Anterior cingulate cortex (tissue), 58 donors: ENCODE measurements at places on chromosomes 7 and 10.

DNA sequence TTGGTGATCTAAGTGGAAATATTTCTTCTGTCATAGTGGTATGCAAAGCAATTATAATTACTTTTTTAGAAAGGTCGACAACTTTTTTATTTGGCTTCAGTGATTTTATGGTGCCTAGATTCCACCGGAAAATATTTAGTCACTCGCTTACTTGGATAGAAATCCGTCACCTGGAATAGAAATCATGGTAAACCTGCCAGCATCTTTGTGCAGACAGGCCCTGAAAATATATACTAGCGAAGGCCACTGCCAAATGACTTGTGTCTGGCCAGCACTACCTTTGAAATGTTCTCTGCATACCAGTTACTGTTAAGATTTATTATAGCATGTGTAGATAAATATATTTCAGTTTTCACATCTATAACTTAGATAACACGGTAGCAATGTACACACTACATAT, 226.4 kb downstream of the AGMO start:
- no peak for DNase-seq

- no peak for DNase-seq
Measured at GRCh38 chr10:103967448-103968071, 620 bp downstream of the SLK start.

GRCh38 chr10:86992456-86992855, 24.2 kb downstream of the ADIRF start:
- DNase-seq: no peak

DNA sequence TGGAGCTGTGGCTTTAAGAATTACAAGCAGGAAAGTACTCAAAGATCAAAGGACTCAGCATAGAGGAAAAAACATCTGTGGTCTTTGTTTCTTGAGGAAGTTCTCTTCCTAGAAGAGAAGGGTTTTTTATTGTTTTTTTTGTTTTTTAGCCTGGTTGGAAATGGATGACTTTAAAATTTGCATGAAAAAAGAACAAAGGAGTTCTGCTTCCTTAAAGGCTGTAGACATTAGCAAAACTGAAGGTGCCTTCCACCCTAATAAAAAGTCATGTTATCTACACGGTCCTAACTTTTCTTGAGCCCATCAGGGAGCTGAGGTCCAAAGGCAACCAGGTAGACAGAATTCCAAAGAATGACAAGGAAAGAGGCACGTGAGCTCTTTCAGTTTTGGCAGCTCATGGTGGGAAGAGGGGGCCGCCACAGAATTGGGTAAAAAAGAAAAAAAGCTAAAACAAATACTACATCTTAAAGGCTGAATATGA, 356.6 kb downstream of the SH2D4B start:
- no peak for DNase-seq

- DNase-seq: no peak
Measured at GRCh38 chr10:112229096-112229495, 45.5 kb upstream of the GPAM start.

DNA sequence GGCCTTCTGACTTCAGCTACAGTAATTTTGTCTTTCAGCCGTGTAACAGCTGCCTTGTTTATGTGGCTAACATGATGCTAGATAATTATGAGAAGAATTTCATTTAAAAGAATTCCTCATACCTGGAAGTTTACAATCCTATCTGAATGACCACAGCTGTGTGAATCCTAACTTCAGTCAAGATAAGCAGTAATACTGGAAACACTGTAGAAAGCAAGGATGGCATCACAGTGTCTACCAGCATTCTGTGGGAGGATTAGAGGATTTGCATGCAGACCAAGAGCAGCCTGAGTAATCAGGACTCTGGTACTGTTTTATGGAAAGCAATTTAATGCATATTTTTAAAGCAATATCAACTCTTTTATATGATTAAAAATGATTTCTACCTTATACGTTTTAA, 282.4 kb downstream of the EXOC4 start:
- DNase-seq: peak; percentile 4

GRCh38 chr7:40546616-40547501, 412.1 kb downstream of the SUGCT start:
- DNase-seq: no peak

DNA sequence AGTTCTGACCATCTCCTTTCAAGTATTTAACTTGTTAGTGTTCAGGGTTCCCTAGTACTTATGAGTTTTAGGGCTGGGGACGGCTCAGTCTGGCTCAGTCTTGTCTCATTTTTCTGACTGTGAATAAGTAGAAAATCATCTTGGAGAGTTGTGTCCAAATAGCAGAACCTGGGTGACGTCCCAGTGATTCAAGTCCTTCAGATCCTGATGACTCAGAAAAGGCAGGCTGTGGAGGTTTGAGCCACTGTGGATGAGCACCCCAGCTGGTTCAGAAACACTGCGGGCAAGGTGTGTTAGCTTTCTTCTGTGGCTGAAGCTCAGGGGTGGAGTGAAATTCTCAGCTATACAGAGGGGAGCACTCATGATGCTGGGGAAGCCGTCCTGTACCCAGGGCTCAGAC, 154.4 kb upstream of the NPY start:
- no peak for DNase-seq

DNA sequence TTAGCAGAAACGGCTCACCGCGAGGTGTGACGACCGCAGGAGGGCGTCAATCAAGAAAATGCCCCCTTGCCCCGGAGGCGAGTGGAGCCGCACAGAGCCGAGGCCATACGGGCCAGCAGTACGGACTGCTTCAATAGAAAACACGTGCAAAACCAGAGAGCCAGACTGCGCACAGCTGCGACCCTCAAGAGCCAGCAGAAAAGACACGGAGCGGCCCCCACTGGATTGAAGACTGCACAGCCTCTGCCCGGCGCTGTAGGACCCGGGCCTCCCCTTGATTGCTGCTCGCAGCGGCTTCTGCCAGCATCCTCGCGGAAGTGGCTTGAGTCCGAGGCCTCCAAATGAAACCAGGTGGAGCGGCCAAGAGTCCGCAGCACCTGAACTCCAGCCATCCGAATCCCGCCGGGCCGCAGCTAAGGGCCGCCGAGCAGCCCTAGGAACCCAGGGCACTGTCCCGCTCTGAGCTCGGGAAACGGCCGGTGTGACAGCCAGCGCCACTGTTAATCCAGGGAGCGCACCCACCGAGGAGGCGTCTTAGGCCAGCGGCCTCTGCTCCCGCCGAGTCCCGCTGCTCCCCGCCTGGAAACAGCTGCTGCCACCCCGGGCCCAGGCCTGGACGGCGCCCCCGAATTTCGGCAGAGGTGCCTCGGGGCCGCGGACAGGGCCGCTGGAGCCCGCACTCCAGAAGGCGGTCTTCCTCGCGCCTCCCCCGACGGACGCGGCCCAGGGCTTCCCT, 660 bp upstream of the HHEX start:
- no peak for DNase-seq

GRCh38 chr10:129942936-129943715, 20.9 kb downstream of the EBF3 start:
- no peak for DNase-seq

- no peak for DNase-seq
Measured at GRCh38 chr7:155975490-155975889, 163.2 kb upstream of the SHH start.

GRCh38 chr7:39042670-39043069, 65.0 kb downstream of the POU6F2 start:
- no peak for DNase-seq

DNA sequence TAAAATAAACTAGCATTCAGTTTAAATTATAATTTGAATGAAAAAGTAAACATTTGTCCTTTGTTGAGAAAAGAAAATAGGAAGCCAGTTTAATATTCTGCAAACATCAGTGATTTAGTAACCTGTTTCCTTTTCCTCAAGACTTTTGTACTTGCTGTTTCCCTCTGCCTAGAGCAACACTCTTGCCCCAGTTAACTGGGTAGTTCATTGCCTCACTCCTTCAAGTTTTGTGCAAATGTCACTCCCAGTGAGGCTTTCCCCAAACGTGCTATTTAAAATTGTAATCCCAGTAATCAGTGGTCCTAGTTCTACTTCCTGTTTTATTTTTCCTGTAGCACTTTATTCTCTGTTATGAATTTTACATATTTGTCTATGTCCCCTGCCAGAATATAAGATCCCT, 23.8 kb downstream of the DLD start:
- DNase-seq: no peak
